Bronchial epithelial cell (primary cell): ENCODE measurements at places on chromosomes 2 and 18. TPM values are rescaled to one million over a fixed set of nuclear protein-coding genes. Genes with fewer than 3 reads are reported as not detected.

GRCh38 chr2:81549646-81550045 lies 1245.1 kb upstream of the LRRTM1 start:
- no peak for DNase-seq

GRCh38 chr2:8453904-8454302 lies 228.0 kb upstream of the ID2 start:
- DNase-seq, result no peak

GRCh38 chr18:59402432-59403090 lies 43.5 kb upstream of the LMAN1 start:
- DNase-seq, result peak; percentile 77

DNA sequence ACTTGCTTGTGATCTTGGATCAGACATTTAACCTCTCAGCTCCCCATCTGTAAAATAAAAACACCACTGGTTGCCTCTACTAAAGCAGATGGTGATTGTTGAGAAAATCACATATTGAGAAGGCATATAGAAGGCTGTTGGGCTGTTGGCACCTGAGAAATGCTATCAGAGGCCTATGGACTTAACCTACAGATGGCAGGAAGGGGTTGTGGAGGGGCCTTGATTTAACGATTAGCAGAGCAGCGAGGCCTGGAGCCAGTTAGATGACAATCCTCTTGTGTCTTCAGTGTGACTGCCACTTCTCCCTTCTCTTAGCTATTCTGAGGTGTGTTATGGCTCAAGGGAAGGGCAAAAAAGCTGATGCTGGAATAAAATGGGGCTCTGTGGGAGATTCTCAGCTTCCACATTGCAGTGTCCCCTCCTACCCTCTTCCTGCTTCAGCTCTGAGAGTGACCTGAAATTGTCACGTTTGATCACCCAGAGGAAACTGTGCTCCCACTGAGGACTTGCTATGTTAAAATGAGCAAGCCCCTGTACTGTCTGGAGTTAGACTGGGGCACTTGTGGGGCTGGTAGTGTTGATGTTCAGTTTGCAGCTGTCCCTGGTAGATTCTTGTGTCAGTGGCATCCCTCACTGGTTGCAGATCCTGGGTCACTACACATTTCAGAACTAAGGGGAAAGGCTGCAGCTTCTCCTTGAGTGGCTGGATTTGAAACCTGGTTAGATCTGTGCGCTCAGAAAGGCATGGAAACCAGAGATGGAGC lies 31.5 kb downstream of the CXCR4 start:
- no peak for DNase-seq

DNA sequence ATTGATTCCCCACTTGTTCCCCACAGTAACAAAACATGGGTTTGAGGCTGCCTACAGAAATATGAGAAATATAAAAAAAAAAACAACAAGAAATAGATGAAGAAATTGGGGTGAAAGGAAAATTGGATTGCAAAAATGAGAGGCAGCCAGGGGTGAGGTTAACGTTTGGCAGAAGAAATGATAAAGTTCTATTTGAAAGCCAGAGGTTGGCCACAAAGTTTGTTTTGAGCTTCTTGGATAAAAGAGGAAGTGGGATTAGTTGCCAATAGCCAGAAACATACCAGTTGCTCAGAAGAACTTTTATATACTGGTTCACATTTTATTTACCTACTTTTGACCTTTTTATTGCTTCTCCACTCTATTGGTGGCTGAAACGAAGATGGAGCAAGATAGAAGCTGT lies 67.5 kb downstream of the FASTKD2 start:
- no peak for DNase-seq

GRCh38 chr2:28394331-28394877 lies 1.7 kb downstream of the FOSL2 start:
- DNase-seq, result peak; percentile 29

The SPATA3 gene
- total RNA-seq, result not detected in 2 replicates

The MRPL30 gene
- total RNA-seq, result 21.5 and 22.6 TPM in 2 replicates

DNA sequence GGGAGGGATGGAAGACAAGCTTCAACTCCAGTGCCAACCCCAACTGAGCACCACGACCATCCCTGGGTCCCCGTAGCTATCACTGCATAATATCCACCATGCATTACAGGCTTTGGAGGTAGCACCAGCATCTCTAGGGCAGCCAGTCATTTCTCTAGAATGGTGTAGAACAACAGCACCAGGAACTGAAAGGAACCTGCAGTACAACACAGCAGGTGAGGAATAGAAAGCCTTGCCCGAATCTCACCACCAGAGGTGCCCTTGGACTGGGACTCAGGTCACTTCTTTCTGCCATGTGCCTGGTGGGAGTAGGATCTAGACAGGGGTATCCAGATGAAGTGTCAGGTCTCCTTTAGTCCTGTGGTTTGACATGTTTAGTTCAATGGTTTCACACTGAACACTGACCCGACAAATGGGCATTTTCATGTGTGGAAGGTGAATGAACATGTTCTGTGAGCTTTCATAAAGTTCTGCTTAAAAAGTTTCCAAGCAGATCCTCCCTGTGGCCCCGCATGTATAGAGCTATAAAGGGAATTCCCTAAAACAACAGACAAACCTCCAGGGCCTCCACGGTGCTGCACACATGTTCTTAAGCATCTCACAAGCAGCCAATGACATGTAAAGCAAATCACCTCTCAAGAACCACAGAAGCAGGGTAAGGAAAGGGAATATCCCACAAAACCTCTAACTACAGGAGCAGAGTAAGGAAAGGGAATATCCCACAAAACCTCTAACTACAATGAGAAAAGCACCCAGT lies 208.3 kb downstream of the AFF3 start:
- no peak for DNase-seq

DNA sequence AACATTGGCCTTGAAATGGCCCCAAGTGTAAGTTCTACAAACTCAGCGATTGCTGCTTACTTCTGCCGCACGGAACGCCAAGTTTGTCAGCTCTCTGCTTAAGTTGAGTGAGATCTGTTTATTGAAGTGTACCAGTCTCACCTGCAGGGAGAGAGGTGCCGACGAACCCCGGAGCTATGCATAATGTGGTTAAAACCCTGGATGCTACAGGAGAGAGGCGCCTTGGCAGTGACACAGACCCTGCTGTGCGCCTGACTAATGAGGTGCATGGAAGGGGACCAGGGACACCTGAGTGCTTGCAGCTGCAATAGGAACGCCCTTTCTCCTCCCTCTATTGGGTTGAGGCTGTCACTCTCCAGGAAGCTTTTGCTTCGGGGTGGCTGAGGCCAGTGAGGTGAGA lies 979 bp downstream of the SLC9A2 start:
- no peak for DNase-seq

DNA sequence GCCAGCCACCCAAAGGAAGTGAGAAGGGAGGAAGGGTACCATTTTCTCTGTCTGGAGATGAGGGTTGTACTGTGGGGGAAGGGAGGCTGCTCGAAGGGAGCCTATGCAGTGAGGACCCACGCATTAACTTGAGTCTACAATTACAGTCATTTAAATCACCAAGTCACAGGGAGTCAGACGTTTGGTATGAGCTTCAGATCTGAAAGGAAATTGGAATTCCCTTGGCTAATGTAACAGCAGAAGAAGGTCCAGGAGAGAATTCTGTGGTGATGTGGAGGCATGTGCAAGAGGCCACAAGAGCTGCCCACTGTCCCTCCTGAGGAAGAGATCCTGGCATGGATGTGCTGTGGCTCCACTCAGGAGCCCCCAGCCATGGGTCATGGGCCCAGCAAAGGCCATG lies 22.5 kb downstream of the DAPL1 start:
- DNase-seq, result no peak

DNA sequence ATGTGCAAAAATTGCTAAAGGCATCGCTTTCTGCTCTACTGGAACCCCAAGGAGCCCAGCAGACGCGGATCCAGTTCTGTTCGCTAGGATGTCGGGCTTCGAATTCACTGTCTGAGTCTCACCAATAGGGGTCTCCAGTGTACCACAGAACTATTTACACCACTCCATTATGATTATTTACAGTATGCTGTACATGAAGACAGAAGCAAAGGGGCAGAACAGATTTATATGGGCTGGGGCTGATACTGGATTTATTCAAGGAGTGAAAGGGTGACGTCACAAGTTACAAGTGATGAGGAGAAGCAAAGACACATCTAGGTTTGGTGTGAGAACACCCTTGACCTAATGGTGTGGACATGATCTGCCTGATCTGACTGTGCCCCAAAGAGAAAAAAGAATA lies 185.3 kb upstream of the ATP5MC3 start:
- peak; percentile 44 for DNase-seq

DNA sequence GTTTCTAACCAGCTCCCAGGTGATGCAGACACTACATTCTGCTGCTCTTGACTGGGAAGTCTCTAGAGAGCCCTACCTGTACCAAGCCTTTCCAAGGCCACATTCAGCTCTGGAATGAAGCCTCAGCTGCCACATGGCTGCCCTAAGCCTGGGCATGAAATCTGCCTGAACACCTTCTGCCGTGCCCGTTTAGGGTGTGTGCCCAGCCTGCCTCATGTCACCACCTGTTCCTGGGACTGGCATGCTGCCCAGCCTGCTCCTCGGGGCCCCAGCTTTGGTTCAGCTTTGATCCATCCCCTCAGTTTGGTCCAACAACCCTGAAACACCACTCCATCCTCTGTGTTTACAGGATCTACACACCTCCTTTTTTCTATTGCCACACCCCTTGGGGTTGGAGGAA lies 210.9 kb downstream of the L3MBTL4 start:
- DNase-seq, result no peak

- no peak for DNase-seq
Measured at GRCh38 chr2:12506846-12507245, 209.9 kb upstream of the TRIB2 start.

GRCh38 chr2:21633466-21633865 lies 509.7 kb downstream of the TDRD15 start:
- DNase-seq, result no peak

The APCDD1 gene
- under 0.01 and 0.64 TPM in 2 replicates for total RNA-seq
